ENCODE measurements at places on chromosomes 2 and 18.

- no peak for DNase-seq
These were observed 70.5 kb upstream of the LMAN1 start for GRCh38 chr18:59429608-59430007.

DNA sequence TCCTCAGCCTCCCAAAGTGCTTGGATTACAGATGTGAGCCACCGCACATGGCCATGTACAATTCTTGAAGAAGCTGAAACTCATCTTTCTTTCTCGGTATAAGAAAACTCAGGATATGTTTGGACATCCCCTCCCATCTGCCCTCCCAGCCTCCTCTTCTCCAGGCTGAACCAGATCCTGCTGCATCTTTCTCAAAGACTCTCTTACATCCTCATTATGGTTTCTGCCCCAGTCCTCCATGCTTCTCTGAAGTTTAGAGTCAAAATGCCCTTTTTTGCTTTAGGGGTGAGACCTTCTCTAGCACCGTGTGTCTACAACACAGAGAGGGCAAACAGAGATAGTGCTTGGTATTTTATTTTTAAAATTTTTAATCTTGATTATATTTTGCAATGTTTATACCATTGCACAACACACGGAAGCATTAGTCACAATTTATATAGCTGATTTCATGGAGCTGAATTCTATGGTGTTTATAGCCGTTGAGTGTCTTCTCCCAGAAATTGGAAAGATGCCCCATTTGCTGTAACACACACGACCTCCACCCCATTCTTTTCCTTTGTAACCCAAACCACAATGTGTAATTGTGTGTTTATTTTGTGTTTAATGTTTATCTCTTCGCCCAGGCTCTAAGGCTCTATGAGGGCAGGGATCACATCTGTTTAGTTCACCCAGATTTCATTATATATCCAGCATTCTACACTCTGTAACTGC is 206.0 kb upstream of the TNP1 start:
- no peak for DNase-seq

DNA sequence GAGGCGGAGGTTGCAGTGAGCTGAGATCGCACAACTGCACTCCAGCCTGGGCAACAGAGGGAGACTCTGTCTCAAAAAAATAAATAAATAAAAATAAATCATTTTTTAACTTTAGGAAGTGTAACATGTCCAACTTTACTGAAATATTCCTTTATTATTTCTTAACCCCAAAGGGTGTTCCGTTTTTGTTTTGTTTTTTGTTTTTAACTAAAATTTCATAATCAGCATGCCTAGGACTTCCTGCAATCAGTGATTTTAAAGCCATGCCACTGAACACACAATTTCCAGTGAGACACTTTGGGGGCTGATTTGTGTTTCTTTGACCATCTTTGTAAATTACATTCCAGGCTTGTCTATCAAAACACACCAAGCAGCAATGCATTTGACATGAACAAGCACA is 7.1 kb downstream of the CATIP start:
- DNase-seq, result no peak

- no peak for DNase-seq
These were observed 417.5 kb upstream of the HS6ST1 start for GRCh38 chr2:128736046-128736688.

DNA sequence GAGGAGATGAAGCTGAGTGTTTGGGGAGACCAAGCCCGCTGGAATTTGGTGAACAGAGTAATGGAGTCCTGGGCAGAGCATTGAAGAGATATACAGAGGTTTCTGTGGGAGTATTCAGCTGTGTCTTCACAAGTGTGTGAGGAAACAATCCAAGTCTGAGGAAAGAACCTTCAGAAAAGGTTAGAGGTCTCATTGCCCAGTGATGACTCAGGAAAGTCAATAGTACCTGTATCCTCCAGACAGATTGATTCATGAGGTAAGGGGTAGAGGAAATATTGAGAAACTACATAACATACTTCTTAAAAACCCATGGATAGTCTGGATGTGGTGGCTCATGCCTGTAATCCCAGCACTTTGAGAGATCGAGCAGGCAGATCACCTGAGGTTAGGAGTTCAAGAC is 392.3 kb downstream of the GALNT13 start:
- DNase-seq, result no peak

DNA sequence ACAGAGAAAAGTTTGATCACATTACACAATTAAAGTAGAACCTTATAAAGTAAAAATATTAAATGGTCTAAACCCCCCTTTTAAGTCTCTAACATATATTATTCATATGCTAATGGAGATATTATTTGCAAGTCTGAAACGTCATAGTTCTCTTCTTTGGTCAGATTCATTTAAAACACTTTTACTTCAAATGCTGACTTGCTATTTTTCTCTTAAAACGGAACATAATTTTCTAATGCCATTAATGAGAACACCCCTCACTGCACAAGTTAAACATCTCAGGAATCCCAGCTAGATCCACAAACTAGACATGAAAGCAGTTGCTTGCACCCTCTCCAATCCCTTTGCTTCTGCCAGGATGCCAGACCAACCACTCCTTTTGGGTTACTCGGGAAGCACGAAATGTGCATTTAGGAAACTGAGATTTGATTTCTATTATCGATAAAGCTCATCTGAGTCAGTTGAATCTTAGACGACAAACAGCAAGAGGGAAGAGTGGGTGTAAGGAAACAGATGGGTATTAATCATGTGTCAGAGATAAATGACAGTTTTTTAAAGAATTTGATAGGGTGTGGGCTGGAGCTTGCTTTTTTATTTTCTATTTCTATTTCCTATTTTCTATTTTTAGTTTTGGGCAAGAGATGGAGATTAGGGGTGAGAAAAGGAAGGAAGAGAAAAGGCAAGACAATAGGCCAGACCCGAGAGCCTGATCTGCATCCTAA is 1.5 kb downstream of the ADD2 start:
- DNase-seq, result no peak

DNA sequence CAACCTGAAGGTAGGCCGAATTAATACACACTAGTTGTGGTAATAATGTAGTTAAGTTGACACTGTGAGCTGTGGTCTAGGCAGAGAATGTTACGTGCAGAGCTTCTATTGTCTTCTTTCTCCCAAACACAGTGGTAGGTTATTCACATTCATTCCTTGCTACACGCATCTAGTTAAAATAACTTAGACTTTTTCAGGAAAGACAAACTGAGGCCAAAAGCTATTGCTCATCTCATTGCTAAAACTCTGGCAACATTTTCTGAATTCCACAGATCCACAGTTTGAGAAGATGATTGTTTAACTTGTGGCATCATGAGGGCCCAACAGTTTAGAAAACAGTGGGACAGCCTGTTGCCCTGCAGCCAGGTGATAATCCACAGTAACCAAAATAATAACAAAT is 850.4 kb upstream of the FSHR start:
- no peak for DNase-seq

DNA sequence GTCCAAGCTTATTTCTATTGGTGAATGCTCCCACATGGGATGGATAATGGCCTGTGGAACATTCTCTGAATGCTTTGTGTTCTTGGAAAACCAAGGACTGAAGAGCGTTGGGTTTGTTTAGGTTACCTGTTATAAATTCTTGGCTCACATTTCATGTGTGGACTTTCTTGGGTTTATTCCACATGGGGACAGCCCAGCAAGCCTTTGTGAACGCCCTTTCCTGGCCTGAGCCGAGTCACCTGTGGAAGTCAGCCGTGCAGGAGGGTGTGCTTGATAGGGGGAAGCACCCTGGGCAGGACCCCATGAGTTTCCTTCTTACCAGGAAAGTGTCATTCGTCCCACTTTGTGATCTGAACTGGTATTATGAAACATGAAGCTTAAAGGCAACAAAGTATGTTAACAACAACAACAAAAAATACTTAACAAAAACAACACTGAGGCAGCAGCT is 4.1 kb downstream of the RAB31 start:
- DNase-seq, result no peak

DNA sequence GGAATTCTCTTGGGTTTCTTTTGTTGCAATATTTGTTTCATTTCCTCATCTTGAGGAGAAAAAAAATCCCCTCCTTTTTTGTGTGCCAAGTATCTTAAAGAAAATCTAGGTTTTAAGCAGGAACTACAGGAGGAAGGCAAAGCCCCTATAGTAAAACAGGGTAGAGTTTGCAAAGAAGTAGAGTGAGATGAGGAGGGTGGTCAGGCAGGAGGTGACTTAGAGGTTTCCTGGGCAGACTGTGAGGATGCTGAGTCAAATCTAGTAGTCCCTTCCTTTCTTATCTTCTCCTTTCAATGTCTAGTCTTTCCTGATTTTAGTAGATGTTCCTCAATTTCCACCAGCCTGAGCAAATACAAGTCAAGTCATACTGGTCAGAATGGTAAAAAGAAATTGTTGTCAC is 222.5 kb downstream of the PMAIP1 start:
- DNase-seq, result no peak
